ENCODE measurements at places on chromosomes 6 and 20.

DNA sequence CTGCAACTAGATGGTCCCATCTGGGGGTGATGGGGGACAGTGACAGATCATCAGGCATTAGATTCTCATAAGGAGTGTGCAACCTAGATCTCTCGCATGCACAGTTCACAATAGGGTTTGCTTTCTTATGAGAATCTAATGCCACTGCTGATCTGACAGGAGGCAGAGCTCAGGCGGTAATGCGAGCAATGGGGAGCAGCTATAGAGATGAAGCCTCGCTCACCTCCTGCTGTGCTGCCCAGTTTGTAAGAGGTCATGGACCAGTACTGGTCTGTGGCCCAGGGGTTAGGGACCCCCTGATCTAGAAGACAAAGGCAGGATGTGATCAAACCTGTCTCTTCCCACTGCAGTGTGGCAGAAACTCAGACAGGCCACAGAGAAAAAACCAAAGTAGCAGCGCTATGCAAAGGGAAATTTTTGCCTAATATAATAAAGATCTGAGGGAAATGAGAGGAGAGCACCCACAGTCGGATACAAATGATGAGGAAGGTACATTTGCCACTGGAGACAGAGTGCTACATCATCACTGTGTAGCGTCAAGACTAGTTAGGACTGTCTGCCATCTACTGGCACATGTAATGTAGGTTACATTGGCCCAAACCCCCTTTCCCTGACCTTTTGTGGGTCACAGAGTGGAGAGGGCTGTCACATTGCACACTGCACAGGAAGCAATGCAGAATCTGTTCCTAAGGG, 4.1 kb upstream of the LY86 start:
- no peak for DNase-seq

DNA sequence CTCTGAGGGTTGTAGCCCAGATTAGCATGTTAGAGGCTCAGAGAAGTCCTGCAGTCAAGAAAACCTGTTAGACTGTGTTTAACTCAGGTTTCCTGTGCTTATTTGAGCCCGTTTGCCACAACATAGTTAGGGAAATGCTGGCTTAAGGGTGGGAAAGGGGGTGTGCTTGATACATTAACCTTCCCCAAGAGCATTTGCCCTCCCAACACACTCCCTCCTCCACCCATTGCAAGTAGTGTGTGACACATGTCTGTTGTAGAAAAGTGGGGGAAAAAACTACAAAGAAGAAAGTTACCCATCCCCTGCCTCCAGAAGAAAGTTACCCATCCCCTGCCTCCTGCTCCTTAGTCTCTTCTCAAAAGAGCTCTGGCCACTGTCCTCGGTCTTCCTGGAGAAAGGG, 36.8 kb upstream of the MRPS18A start:
- no peak for DNase-seq

DNA sequence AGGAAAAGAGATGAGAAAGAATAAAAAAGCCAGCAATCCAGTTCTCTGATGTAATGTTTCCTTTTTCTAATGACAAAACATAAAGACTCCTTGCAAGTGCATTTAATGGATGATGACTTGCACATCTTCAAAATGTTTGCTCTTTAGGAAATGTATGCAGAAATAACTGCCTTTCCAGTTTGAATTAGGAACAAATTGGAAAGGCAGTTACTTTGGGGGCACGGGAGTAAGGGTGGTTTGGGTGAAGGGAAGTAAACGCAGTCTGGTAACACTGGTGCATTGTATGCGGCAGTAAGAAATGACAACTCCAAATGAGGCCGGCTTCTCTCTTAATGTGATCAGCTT, 57.6 kb upstream of the REV3L start:
- no peak for DNase-seq

DNA sequence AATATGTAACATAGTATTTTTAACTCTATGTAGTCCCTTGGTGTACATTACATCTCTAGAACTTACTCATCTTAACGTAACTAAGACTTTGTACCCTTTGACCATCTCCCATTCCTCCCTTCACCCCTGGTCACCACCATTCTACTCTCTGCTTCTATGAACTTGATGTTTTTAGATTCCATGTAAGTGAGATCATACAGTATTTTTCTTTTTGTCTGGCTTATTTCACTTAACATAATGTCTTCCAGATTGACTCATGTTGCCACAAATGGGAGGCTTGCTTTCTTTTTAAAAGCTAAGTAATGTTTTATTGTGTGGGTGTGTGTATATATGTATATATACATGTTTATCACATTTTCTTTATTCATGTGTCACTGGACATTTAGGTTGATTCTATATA, 55.8 kb downstream of the TMEM200A start:
- DNase-seq = no peak

GRCh38 chr20:4490045-4490444, 231.7 kb upstream of the PRND start:
- DNase-seq = no peak

DNA sequence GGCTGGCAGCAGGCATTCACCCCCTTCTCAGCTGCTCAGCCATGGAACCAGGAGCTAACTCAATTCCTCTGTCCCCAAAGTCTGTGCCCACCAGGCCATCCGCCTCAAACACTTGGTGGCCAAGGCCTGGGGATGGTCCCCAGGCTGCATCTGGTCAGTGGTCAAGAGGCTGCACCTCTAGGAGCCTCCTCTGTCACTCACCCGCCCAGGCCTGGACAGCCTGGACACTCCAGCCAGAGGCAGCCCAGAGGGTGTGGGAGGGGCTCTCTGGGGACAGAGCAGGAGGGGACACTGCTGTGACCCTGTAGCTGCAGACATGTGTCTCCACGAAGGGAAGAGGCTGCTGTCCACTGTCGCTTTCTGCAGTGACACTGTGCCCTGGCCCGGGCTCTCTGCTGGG, 416.6 kb upstream of the SULF2 start:
- DNase-seq = no peak

- DNase-seq = no peak
These were observed 15.0 kb upstream of the RIN2 start for GRCh38 chr20:19742974-19743639.

DNA sequence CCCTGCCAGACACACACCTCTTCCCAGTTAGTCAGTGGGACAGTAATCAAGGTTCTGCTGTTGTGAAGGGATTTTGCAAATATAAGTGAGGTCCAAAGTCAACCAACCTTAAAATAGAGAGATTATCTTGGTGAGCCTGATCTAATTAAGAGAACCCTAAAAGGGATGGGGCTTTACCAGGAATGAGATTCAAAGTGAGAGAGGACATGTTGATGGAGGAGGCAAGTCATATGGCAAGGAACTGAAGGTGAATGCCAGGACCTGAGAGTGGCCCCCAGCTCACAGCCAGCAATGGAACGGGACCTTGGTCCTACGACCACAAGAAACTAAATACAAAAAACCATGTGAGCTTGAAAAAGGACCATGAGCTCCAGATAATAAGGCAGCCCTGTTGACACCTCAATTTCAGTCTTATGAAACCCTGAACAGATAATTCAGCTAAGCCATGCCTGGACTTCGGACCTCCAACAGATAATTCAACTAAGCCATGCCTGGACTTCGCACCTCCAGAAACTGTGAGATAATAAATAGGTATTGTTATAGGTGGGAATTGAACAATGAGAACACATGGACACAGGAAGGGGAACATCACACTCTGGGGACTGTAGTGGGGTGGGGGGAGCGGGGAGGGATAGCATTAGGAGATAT, 253.4 kb downstream of the GMPR start:
- DNase-seq = no peak

DNA sequence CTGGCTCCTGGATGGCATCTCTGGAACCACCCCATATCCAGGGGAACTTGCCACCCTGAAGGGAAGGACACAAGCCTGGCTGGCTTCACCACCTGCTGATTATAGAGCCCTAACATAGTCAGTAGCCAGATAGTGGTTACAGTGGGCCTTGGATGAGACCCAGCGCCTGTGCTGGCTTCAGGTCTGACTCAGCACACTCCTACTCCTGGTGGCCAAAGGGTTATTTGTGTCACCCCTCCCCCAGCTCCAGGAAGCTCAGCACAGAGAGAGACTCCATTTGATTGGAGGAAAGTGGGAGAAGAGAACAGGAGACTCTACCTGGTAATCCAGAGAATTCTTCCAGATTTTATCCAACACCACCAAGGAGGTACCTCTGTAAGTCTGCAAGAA, 12.8 kb downstream of the SNX14 start:
- no peak for DNase-seq

DNA sequence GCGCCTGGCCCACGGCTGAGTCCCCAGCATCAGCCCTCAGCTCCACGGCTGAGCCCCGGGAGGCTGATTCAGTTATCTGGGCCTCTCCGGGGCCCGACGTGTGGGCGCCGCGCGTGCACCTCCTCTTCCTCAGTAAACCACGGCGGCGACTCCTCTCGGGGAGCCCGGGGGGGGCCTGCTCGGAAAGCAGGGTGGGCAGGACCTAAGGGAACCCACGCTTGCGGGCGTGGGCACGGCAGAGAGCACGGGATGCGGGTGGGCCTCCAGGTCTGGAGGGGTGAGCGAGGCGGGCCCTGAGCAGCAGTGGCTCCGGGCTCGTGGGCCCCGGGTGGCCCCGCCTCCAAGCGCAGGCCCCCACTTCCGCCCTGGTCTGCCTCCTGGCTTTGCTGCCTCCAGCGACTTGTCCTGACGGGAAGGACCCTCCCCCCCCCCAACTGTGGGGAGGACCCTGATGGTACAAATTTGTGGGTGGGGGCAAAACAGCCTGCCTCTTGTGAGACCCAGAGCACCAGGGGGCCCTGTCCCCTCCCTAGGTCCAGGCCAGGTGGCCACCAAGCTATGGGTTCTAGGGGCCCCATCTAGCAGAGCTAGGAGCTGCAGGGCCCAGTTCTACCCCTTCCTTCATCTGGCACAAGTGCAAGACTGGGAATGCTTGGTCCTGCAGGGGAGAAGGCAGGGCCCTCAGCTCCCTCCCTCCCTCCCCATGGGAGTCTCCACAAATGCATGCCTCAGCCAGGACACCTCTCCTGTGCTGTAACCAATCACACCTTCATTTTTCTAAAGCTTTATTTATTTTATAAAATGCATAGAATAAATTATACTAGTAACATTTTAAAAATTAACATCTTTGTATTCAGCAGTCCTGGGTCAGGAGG, 16.9 kb downstream of the UCKL1 start:
- DNase-seq = no peak

DNA sequence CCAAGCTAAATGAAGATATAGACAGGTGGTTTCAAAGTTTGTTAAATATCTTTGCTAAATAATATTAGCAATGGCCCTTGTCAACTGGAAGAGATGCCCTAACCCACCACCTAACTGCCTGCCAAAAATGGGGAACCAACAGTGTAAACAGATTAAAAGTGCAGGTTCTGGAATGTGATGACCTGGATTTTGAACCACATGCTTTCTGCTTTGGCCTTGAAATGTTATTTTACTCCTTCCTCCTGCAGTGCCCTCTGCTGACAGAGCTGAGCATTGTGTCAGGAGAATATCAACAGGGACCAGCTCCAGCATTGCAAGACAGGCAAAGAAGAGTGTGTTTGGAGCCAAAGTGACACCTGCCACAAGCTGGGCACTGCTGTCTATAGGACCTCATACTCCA, 226.6 kb downstream of the MYLK4 start:
- no peak for DNase-seq
